ENCODE measurements at places on chromosomes 4 and X. TPM values are rescaled to one million over a fixed set of nuclear protein-coding genes. Genes with fewer than 3 reads are reported as not detected.

GRCh38 chr4:18213576-18214198, 192.1 kb upstream of the LCORL start:
- no peak for DNase-seq

DNA sequence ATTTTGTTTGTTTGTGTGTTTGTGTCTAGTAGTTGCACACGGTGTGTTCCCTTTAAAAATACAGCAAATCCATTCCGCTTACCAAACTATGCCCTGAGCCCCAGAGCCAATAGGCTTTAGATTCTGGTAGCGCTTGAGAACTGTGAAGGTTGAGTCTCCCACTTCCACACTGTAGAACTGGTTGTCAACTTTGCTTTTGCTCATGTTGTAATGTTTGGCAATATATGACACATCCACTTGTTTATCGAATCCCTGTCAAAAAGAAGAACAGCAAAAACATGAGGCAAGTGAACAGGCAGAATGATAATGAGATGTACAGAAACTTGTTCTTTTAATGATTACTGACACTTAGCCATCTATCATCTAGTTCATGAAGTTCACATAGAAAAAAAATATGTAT, 200.6 kb downstream of the MAPK10 start:
- no peak for DNase-seq

DNA sequence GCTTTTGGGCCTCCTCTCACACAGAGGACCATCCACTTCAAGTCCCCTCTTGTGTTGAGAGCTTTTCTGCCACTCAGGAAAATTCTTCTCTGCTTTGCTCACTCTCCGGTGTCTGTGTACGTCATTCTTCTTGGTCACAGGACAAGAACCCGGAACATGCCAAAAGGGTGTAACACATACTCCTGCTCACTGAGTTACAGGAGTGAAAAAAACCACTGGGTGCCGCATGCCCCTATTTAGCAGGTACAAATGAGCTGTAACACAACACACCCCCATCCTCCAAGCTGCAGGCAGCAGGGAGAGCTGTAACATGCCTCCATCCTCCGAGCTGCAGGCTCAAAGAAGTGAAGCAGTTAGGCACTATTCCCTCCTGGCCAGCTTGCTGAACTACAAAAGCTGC, 13.0 kb upstream of the CXCL2 start:
- peak; percentile 70 for DNase-seq

GRCh38 chr4:145852256-145852839, 86.3 kb downstream of the ZNF827 start:
- DNase-seq, result no peak

DNA sequence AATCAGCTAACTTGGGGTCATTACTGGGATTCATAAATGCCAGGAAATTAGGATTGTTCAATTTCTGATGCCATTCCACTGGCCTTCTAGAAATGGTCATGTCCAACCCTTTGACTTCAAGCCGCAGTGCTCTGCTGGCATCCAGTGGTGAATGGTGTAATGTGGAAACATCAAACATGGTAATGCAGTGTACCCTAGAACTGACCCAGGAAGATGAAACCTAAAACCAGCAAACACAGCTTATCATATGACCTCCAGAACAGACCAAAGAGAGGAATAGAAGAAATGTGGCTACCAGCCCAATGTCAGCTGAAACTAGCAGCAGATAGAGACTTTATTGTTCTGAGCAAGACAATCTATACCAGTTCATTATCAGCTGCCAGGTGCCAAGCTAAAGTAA, 13.8 kb downstream of the CXCL13 start:
- no peak for DNase-seq

- no peak for DNase-seq
Observed at GRCh38 chr4:26619784-26620183, 35.9 kb downstream of the TBC1D19 start.

GRCh38 chrX:111288841-111289240, 18.6 kb upstream of the CAPN6 start:
- DNase-seq, result no peak

DNA sequence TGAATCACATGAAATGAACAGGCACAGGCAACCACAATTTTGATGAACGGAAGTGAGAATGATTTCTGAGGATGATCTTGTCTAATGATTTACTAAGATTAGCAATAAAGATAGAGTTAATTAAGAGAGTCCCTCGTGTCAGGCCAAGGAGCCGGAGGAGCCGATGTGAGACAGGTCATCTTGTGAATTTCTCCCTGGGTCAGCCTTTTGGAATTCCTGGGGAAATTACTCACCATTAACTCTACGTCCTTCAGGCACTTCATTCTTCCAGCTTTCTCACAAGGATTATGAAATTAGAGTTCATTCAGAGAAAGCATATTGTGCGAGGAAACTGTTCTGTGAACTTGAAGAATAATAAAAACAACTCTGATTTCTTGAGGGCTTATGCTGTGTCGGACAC, 86.7 kb downstream of the PSAPL1 start:
- no peak for DNase-seq

GRCh38 chr4:26424153-26424552, 66.1 kb downstream of the CCKAR start:
- no peak for DNase-seq

DNA sequence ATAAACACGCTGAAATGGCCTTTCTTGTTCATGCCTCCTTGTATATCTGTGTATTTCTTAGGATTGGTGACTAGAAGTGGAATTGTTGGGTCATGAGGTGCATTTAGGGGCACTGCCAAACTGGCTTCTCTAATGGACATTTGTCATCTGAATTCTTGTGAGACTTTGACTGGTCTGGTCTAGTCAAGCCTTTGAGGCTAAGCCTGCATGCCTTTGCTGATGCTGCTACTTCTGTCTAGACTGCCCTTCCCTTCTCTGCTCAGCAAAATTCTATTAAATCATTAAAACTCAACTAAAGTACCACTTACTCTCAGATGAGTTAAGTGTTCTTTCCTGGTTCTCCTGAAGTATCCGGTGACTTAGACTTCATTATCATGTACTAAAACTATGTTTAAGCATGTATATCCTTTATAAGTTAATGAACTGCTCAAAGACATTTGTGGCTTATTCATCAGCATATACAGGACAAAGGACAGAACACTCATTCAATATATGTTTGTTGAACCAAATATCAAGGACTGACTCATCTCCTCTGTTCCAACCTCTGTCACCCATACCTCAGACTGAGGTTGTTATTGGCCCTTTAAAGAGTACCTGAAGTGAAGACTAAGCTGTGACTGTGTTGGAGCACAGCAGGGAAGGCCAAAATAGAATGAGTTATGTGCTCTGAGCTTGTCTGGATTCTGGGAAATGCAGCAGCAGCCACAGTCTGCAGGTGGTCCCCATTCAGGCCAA, 9.0 kb downstream of the TCEAL1 start:
- DNase-seq, result no peak

DNA sequence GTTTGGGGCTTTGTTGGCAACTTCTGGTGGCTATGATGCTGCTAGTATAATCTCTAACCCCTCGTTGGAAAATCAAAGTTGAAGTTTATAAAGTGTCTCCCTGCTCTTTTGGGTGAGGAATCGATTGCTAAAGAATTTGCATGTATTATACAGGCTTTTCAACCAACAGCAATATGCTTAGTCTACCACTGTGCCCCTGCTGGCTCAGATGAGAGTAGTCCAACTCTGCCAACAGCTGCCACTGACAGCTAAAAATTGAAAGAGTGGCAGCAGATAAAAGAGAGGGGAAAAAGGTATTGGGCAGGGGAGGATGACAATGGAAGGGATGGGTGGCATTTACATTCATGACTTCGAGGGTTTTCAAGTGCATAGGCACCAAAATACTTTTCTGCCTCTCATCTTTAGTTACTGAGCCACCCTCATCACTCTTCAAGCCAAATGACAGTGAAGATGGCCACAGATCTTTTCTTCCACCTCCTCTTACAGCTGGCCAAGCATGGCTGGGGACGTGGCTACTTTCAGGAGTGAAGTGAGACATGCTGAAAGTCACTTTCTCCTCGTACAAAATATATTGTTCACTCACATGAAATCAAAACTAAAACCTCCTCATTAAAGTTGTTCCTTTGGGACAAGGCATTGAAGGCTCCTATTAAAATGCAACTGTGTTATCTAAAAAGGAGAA, 2.7 kb upstream of the GRIA3 start:
- DNase-seq, result no peak

GRCh38 chrX:130109429-130110378, 593 bp downstream of the ELF4 start:
- no peak for DNase-seq

GRCh38 chr4:109690690-109691410, 12.4 kb downstream of the CASP6 start:
- DNase-seq, result no peak

- no peak for DNase-seq
Observed at GRCh38 chr4:20813700-20814099, 113.4 kb downstream of the PACRGL start.

GRCh38 chr4:40552536-40552935, 77.1 kb downstream of the RBM47 start:
- no peak for DNase-seq

DNA sequence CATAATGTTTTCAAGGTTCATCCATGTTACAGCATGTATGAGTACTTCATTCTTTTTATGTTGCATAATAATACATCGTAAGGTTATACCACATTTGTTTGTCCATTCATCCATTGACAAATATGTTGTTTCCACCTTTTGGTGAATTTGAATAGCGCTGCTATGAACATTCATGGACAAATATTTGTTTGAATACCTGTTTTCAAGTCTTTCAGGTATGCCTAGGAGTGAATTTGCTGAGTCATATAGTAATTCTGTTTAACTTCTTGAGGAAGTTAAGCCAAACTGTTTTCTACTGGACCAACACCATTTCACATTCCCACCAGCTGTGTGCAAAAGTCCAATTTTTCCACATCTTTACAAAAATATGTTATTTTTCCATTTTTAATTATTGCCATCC, 31.5 kb downstream of the IRS4 start:
- DNase-seq, result no peak

GRCh38 chr4:186342582-186342981, 76.6 kb downstream of the F11 start:
- DNase-seq, result no peak

DNA sequence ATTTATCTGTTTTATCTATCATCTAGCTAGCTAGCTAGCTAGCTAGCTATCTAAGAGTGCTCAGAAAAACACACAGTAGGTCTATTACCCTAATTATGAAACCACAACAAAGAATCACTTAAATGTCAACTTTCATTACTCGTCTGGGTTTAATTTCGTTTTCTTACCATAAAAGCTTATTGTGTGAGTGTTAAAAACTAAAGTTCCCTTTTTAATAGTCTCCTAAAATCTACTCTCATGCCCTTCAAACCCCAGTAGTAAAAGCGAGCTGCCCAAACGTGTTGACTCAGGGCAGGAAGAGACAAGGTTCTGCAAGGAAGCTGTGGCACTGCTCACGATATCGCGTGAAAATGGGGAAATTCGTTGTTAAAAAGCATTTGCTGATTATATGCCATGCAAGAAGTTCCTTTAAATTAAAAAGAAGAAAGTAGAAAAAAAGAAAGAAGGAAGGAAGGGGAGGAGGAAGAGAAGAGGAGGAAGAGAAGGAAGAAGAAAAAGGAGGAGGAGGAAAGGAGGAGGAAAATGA, 595 bp downstream of the MBNL3 start:
- no peak for DNase-seq

DNA sequence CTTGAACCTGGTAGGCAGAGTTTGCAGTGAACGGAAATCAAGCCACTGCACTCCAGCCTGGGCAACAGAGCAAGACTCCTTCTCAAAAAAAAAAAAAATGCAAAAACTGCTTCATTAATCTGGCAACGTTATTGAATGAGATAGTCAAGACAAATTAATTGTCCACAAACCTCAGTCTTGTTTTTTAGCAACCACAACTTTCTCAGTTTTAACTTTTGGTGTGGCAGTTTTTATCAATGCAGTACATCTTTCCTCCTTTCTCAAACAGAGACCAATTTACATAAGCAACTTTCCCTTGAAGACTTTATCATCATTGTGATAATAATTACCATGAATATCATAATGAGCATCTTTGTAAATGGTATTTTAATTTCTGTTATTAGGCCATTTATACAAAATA, 61.7 kb upstream of the GALNTL6 start:
- no peak for DNase-seq

DNA sequence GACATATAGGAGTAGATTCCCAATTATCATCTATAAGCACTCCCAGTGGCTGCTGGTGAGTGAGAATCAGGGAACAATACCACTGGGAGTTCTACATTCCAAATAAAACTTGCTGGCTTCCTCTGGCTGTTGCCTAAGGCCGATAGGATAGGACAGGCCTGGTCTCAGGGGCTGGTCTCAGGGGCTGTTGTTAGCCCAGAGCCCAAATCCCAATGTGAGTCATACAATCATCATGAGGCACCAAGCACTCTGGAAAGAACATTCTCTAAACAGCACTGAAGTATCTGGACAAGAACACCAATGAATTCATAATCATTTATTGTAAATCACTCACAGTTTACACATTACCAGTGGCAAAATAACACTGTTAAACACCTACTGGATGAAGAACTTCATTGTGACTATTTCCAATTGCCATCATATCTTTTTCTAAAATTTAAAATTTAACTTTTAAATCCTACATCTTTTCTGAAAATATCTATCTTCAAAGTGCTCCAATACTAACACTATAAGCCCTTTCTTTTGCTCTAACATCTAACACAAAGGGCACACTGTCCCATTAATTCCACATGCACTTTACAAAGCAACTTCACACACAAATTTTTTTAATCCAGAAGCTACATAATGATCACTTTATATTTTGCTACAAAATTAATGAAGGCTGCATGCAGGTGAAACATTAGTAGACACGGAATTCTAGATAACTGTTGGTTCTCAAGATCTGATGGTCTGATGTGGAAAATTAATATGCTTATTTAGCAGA, 67.6 kb upstream of the TMEM150C start:
- no peak for DNase-seq

DNA sequence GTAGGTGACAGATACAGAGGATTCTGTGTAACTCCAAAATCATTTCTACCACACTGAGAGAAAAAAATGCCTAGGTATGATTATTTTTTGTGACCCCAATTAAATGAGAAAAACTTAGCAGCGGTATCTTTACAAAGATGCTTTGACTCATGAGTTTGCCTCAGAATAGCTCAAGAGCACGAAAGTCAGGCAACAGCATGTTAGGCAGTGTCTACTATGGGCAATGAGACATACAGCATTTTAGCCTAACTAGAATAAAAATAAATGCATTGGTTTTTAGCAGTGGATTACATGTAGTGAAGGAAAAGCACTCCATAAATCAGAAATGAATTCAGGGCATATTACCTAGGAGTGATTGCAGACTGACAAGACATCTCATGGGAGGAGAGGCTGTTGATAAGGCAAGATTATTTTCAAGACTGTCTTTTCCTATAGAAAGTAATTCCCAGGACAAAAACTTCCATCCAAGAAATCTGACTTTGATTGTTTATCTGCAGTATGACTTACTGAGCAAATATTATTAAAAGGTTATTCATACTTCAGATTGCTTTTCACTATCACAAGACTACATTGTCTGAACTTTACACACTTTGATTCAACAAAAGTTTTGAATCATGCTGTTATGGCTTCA, 3.6 kb downstream of the ANXA10 start:
- DNase-seq, result no peak

- no peak for DNase-seq
Observed at GRCh38 chr4:6990661-6991060, 52.5 kb upstream of the TADA2B start.

- DNase-seq, result no peak
Observed at GRCh38 chr4:159444678-159445077, 341.8 kb downstream of the RAPGEF2 start.

TGIF2LX gene
- not detected for total RNA-seq

USP51 gene
- 3.1 TPM for total RNA-seq

UBE2K gene
- total RNA-seq, result 23.0 TPM

Measured in suprapubic skin (tissue), 4 donors.